ENCODE measurements at places on chromosomes 16 and 17.

GRCh38 chr17:62179525-62180161 is 114.6 kb upstream of the MED13 start:
- DNase-seq: no peak

GRCh38 chr17:80983545-80983944 is 8.1 kb upstream of the CHMP6 start:
- DNase-seq: no peak

DNA sequence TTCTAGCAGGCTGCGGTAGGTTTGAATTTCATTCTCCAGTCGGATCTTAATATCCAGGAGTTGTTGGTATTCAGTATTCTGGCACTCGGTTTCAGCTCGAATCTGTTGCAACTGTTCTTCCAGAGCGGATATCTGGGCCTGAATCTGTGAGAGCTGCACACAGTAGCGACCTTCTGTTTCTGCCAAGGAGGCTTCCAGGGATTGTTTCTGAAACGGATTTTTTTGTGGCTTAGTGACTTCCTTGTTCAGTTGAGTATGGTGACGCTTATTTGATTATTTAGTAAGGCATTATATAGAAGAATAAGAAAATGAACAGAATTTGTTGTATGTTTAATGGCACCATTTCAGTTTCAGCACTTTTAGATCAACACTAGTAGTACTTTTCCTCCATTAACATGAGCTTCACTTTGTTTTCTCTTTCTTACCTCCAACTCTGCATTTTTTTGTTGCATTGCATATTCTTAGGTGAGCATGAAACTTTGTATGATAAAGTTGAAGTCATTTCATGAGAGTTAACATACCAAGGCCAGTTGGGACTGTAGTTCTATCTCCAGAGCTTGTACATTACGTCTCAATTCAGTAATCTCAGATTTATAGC is 2.8 kb downstream of the KRT10 start:
- DNase-seq: no peak

DNA sequence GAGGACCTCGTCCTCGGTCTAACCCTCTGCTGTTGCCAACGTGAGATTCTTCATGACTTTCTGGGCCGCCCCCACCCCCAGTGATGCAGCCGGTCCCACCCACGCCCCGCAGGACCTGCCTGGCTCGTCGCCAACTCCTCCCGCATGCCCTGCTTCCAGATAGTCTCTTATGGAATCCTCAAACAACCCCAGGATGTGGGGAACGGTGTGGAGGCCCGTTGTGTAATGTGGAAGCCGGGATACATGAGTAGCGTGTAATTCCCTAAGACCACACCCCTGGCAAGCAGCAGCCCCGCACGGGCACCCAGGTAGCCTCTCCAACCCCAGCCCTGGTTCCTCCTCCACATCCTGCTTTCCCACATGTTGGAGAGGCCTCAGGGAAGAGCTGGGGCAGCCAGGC is 275.9 kb downstream of the C16orf95 start:
- DNase-seq: no peak

DNA sequence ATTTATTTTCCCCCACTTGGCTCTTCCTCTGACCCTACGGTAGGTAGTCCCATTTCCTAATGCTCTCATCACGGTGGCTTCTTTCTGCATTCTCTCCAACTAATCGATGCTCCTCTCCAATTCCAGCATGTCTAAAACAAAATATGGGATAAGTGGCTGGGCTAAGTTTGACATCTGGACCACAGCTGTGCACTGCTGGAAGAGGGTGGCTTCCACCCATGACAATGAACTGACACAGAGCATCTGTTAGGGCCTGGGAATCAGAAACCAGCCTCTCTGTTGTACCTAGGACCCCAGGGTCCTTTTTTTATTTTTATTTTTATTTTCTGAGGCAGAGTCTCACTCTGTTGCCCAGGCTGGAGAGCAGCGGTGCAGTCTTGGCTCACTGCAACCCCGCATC is 29.0 kb upstream of the SLC39A11 start:
- no peak for DNase-seq

- no peak for DNase-seq
Observed at GRCh38 chr16:58051821-58052603, 26.5 kb downstream of the MMP15 start.

GRCh38 chr16:87474566-87474996 is 18.2 kb downstream of the ZCCHC14 start:
- DNase-seq: no peak
